ENCODE measurements at places on chromosomes 7 and 10. TPM values are rescaled to one million over a fixed set of nuclear protein-coding genes. Genes with fewer than 3 reads are reported as not detected.

DNA sequence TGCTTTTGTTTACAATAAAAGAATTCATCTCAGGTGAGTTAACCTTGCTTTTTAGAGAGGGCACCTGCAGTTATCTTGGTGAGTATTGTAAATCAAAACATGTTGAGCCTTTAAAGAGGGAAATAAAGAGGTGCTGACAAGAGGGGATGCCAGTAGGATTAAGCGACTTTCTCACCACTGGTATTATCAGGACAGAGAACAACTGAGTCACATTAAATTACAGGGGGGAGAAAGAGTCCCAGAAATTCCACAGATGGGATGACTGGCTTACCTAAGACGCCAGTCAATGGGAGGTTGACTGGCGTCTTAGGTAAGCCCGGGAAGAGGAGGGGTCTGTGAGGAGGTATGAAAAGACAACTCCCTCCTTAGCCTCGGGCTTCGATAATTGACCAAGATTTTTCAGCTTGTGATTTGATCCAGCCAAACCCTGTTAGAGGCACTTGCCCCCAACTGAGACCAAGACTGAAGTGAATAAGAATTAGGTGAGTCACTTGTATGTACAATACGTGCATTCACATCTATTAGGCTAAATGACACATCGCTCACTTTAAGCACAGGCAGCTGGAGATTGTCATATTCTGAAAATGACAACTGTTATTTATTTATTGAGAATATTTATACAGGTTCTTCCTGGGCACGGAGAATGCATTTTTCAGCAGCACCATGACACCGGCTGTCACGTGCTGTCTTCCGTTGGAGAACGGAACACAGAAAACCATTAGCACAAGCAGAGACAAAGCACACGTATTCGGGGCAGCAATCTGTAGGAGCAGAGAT lies 117.6 kb downstream of the SEM1 start:
- no peak for DNase-seq

GRCh38 chr7:129607471-129608120 lies 3.9 kb upstream of the NRF1 start:
- DNase-seq, result peak; percentile 78

DNA sequence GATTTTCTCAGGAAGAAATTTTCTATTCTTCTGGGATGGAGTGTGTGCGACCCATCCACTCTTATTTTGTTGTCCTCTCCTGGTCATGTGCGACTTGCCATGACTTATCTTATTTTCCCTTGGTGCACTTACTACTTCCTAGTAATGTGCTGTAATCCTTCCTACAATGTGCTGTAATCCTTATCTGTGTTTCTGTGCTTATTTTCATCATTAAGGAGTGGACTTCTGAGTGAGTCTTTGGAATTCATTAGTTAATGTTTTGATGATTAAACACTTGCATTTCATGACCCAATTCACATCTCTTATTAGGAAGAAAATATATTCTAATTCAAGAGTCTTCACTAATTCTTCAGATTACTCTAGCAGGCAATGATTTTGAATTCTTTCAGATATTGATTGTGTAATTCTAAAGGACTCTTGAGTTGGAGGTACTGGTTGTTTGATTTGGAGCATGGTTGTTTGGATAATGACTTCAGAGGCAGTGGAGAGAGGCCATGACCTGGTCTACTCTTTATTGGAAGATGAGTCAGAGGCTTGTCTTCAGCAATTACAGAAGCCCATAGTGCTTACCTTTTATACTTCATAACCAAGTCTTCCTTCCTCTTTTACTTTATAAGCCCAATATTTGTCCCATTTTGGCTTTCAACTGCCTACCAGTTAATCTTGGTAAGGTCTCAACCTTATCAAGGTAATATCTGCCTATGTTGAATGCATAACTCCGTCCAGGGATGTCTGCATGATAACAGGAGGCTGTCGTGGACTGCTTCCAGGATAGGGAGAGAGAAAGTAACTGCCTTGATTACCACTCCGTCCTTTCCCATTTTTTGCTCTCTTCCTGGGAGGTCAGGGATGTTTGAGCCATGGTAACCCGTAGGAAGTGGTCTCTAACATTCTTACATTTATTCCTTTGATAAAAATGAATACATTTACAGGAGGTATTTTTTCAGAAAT lies 278.3 kb upstream of the SP8 start:
- DNase-seq, result no peak

DNA sequence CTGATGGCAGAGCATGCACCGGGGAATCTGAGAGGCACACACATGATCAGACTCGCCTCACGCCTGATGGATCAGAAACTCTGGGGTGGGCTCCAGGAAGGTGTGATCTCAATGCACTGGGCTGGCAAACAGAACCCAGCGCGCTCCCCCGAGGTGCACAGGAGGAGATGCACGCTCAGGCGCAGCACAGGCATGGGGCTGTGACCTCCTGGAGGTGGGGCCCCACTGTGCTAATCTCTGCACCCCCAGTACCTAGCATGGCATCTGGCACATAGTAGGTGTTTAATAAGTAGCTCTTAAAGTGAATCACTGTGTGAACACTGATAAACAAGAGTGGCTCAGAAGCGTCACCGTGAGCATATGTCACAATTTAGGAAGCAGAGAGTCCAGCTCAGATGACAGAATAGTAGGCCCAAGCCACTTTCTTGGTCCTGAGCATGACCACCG lies 57.9 kb downstream of the PROSER2 start:
- no peak for DNase-seq

DNA sequence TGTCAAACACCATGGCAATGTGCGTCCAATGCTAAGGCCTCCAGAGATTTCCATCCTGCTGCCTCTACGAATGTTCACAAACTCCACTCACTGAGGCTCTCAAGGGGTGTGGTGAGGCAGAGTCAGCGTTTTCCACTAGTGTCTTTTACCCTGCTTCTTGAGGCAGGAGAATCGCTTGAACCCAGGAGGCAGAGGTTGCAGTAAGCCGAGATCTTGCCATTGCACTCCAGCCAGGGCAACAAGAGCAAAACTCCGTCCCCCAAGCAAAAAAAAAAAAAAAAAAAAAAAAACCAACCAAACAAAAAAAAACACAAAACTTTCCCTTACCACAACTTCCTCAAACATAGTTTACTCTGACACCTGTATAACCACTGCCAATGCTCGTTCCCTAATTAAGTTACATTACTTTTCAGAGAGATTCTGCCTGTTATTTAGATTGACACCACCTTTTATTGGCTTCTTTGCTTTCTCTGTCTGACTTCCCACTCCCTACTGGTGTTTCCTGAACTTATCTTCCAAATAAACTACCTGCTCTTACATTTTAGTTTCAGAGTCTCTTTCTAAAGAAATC lies 102.1 kb upstream of the ZNF746 start:
- DNase-seq, result no peak

DNA sequence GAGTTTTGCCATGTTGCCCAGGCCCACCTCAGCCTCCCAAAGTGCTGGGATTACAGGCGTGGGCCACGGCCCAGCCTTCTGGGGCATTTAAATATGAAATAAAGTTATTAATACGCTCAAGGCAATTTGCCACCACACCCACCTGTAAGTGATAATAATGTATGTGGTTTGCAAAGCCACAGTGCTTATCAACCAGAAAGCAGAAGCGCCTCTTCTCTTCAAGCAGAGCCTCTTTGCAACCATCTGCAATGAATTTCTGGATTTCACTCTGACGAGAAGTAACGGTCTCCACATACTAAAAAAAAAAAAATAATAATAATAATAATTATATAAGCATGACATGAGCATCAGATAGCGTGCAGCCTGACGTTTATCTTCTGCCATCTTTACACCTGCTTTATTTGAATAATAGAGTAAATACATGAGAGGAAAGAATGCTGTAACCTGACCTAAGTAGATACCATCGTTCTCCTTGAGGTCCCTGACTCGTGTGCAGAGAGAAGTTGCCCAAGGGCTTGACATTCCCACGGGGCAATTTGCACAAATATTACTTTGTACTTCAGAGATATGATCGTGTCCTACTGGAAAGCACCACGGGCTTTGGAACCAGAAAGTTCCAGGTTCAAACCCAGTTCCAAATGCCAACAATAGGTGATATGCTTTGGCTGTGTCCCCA lies 34.0 kb downstream of the BRI3 start:
- DNase-seq, result no peak

DNA sequence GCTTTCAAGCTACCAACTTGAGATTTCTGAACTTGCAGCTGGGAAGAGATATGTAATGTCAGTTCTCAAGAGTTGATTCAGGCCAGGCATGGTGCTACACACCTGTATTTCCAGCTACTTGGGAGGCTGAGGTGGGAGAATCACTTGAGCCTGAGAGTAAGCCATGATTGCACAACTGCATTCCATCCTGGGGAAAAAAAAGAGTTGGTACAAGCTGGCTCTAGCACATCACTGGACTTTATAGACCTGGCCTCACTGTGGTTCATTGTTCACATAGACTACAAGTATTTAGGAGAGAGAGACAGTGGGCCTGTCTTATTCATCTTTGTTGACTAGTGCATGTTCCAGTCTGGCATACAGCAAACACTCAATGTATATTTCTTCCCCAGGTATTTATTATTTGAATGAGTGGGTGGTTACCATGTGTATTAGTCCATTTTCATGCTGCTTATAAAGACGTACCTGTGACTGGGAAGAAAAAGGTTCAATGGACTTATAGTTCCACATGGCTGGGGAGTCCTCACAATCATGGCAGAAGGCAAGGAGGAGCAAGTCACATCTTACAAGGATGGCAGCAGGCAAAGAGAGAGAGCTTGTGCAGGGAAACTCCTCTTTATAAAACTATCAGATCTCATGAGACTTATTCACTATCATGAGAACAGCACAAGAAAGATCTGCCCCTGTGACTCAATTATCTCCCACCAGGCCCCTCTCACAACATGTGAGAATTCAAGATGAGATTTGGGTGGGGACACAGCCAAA lies 176.5 kb downstream of the PFKFB3 start:
- DNase-seq, result no peak

The CACNA2D1 gene
- polyA plus RNA-seq, result 18.0 TPM

The PIK3CG gene
- not detected for polyA plus RNA-seq

The PTPRZ1 gene
- polyA plus RNA-seq, result not detected

The EMX2 gene
- polyA plus RNA-seq, result not detected

All from A549 (cell line).